Posterior cingulate gyrus (tissue), 11 donors: ENCODE measurements at places on chromosomes 1 and 21.

- peak; percentile 80 for DNase-seq
Observed at GRCh38 chr1:5999711-6000443, 7.7 kb upstream of the NPHP4 start.

DNA sequence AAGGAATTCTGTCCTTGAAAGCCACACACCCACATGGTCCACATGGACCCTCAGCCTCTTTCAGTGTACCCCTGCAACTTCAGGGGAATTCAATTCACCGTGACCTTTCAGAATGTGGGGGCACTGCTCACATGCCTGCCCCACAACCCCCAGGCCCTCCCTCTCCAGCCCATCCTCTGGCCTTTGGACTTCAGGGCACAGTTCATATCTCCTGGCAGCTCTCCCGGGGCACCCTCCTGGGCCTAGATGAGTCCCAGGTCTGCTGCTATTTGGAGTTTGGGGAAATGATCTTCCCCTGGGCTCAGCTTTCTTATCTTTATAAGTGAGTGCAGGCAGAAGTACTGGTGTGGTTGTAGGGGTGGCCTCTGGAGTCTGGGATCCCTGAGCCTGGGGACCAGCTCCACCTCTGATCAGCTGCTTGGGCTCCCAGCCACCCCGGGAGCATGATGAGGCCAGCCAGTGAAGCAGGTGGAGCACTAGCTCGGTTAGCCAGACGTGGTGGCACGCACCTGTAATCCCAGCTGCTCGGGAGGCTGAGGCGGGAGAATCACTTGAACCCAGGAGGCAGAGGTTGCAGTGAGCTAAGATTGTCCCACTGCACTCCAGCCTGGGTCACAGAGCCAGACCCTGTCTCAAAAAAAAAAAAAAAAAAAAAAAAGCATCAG lies 15.8 kb downstream of the C1orf167 start:
- DNase-seq: no peak

GRCh38 chr1:180849031-180849775 lies 63.5 kb upstream of the KIAA1614 start:
- DNase-seq: no peak

DNA sequence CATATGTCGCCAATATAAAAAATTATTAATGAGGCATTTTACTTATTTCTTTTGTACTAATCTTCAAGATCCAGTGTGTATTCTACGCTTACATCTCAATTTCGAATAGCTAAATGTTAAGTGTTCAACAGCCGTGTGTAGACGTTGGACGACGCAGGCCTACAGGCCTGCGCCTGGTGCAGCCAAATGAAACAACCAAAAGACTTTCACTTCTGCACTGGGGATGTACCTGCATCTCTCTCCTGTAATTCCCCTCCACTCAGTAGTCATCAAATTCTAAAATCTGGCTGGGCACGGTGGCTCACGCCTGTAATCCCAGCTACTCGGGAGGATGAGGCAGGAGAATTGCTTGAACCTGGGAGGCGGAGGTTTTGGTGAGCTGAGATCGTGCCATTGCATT lies 76.8 kb upstream of the HNRNPU start:
- DNase-seq: no peak

GRCh38 chr1:206812471-206812870 lies 40.2 kb upstream of the IL10 start:
- no peak for DNase-seq

DNA sequence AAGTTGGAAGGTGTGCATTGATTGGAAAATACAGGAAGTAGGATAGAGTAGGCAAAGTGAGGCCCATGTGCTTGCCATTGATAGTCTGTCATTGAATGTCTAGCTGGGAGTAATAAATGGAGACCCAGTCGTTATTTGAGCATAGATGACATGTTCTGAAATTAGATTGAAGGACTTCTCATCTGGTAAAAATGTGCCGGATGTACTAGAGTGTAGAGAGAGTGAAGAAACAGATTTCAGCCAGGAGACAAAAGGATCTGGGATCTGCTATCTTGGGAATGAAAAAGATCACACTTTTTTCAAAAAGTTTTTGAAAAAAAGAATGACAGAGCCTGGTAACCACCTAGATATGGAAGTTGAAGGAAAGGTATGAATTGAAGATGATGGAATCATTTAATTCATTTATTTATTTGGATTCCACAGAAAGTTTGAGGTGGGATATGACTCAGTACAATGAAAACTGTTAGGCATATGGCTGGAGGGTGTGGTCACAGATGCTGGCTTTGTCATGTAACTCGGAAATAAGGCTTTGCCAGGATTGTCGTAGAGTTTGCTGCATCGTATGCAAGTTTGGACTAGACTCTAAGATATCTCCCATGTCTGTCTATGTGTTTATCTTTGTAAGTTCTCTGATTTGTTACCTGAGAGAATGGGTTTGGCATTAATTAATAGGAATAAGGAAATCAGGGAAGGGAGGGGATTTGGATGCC lies 137.1 kb downstream of the PBX1 start:
- DNase-seq: no peak

DNA sequence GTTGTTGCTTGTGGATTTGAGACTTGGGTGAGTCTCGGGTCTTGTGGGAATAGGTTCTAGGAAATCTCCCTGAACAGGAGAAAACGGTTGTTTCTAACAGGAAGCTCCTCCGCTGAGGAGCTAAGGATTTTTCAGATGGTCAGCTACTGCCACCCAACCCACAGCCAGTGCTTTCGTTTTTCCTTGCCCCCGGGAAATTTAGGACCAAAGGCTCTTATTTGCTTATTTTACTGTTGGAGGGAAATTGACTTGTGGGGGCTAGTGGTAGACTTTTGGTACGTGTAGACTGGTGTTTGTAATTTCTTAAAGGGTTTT lies 792 bp downstream of the SNX7 start:
- no peak for DNase-seq
